ENCODE measurements at places on chromosomes 12 and 14.

GRCh38 chr12:61290473-61290872 is 969.7 kb upstream of the USP15 start:
- no peak for DNase-seq
- no peaks in the 10 kb centered on the region for H3K4me1 ChIP-seq
- H3K4me3 ChIP-seq: no peak overlapping the region
- H3K36me3 ChIP-seq: no peaks in the 10 kb centered on the region
- H3K27me3 ChIP-seq: peaks cover 5% of the 10 kb centered on the region

GRCh38 chr14:33922125-33922524 is 28.7 kb downstream of the EGLN3 start:
- peaks cover 31% of the 10 kb centered on the region for H3K4me1 ChIP-seq
- no peak overlapping the region for H3K27ac ChIP-seq
- no peak for DNase-seq
- H3K36me3 ChIP-seq: no peaks in the 10 kb centered on the region

GRCh38 chr12:107491856-107492255 is 193.7 kb upstream of the PWP1 start:
- no peaks in the 10 kb centered on the region for H3K36me3 ChIP-seq
- no peak for DNase-seq
- H3K27ac ChIP-seq: no peak overlapping the region

DNA sequence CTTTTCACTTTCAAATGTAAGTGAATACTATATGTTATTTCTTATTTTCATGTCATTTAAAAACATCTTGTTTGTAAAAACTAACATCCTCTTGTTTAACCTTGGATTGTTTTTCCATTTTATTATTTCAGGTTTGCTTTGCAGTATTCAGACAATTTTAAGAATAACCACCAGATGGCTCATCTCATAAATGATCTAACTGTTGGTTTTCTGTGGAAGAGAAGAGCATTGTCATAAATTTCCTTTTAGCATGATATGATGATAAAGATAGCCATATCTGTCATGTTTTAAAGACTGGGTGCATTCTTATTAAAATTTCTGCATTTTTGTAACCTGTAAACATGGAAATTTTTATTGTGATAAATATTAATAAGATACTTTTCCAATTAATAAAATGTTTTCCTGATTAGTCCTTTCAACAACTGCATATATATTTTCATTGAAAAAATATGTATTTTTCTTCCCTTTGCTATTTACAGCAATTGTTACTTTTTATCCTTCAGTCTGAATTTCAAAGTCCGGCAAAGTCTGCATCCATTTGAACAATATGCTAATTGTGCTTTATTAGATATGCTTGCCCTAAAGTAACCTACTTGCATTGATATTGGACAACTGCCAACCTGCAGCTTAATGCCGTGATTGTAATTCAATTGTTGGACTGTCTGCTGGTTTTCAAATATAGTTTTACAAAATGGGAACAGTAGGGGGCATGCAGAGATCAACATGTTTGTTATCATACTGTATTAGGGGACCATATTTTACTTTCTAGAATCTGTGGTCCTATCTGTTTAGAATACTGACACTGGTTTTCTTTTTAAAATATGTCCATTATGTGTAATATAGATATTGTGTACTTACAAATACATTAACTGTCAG is 163.4 kb downstream of the GARIN6 start:
- H3K36me3 ChIP-seq: no peaks in the 10 kb centered on the region
- no peaks in the 10 kb centered on the region for H3K27me3 ChIP-seq
- H3K4me1 ChIP-seq: no peaks in the 10 kb centered on the region
- no peak for DNase-seq
- no peak overlapping the region for H3K4me3 ChIP-seq

DNA sequence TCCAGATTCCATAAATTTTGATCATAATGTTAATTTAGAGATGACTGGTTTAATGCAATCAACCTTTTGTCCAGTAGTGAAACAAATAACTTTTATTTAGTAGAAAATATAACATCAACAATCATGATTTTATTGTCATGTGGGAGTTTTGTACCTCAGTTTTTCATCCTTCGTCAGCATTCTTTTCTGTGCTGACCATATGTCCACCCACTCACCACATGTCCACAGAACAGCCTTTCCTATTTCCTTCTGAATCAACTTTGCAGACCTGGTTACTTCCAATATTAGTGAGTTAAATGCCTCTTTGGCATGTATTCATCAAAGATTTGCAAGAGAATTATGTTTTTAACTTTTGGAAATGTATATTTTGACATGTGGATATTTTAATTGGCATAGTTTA is 36.8 kb upstream of the CNTN1 start:
- DNase-seq: no peak
- no peak overlapping the region for H3K27ac ChIP-seq
- H3K27me3 ChIP-seq: no peaks in the 10 kb centered on the region
- H3K36me3 ChIP-seq: no peaks in the 10 kb centered on the region
- no peaks in the 10 kb centered on the region for H3K4me1 ChIP-seq

DNA sequence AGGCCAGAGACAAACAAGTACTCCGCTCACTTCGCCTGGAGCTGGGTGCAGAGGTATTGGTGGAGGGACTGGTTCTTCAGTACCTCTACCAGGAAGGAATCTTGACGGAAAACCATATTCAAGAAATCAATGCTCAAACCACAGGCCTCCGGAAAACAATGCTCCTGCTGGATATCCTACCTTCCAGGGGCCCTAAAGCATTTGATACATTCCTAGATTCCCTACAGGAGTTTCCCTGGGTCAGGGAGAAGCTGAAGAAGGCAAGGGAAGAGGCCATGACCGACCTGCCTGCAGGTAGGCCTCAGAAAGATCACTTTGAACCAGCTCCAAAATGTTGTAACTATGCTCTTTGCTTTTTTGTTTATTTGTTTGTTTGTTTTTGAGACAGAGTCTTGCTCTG is 1.6 kb downstream of the CRADD start:
- no peak for DNase-seq
- peak overlapping the region; percentile 93 for H3K4me3 ChIP-seq
- H3K4me1 ChIP-seq: peaks cover 23% of the 10 kb centered on the region

- no peak overlapping the region for H3K4me3 ChIP-seq
- H3K36me3 ChIP-seq: no peaks in the 10 kb centered on the region
- no peak overlapping the region for H3K27ac ChIP-seq
- no peak for DNase-seq
- no peaks in the 10 kb centered on the region for H3K4me1 ChIP-seq
Measured at GRCh38 chr12:101616027-101616494, 21.3 kb downstream of the MYBPC1 start.

- peaks cover 35% of the 10 kb centered on the region for H3K4me1 ChIP-seq
- H3K4me3 ChIP-seq: no peak overlapping the region
- peaks cover 11% of the 10 kb centered on the region for H3K27me3 ChIP-seq
- H3K36me3 ChIP-seq: peaks cover 7% of the 10 kb centered on the region
- no peak overlapping the region for H3K27ac ChIP-seq
Measured at GRCh38 chr14:90424075-90424474, 27.2 kb downstream of the CALM1 start.

Measured in endothelial cell (in vitro differentiated cells).